ENCODE measurements at places on chromosomes 11 and 22. TPM values are rescaled to one million over a fixed set of nuclear protein-coding genes. Genes with fewer than 3 reads are reported as not detected.

GRCh38 chr11:102676084-102676483, 29.5 kb downstream of the MMP27 start:
- DNase-seq: no peak

DNA sequence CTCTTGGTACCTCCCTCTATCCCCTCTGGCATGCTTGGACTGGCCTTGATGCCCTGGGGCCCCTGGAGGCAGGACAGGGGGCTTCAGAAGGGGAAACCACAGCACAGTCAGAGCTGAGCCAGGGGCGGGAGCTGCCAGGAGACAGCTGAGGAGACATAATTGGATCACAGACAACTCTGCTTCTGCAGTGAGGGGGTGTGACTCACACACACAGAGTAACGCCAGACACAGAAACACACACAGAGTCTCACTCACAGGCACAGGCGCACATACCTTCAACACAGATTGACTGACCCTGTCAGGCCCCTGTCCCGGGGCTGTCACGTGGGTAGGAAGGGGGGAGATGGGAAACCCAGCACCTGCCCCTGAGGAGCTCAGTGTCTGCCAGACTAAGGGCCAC, 20.6 kb downstream of the STARD10 start:
- DNase-seq: no peak

DNA sequence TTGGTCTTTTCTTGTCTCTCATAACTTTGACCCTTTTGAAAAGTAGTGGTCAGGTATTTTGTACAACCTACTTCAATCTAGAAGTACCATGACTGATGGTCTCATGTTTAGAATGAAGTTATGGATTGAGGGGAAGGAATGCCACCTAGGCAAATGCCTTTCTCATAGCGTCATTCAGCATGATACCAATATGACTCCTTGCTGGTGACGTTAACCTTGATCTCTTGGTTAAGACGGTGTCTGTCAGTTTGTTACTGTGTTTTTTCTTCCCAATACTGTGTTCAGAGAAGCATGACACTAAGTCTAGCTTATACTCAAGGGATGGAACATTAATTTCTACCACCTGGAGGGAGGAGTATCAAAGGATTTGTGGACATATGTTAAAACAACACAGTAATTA, 130.9 kb downstream of the KIF18A start:
- DNase-seq: no peak

- no peak for DNase-seq
These were observed 12.4 kb downstream of the SMIM38 start for GRCh38 chr11:69167916-69168691.

The MMP11 gene
- 12.1 TPM for total RNA-seq

The SMIM35 gene
- total RNA-seq: not detected

Data from GM23338 (cell line).